Ureter (tissue), 1 donor: ENCODE measurements at places on chromosomes 11 and 22. TPM values are rescaled to one million over a fixed set of nuclear protein-coding genes. Genes with fewer than 3 reads are reported as not detected.

Gene DGAT2
- total RNA-seq: 24.0 TPM

Gene CYB5R2
- 28.4 TPM for total RNA-seq

Gene PKDREJ
- total RNA-seq: 0.13 TPM

- DNase-seq: no peak
These were observed 21.5 kb downstream of the ETS1 start for GRCh38 chr11:128565881-128566280.

DNA sequence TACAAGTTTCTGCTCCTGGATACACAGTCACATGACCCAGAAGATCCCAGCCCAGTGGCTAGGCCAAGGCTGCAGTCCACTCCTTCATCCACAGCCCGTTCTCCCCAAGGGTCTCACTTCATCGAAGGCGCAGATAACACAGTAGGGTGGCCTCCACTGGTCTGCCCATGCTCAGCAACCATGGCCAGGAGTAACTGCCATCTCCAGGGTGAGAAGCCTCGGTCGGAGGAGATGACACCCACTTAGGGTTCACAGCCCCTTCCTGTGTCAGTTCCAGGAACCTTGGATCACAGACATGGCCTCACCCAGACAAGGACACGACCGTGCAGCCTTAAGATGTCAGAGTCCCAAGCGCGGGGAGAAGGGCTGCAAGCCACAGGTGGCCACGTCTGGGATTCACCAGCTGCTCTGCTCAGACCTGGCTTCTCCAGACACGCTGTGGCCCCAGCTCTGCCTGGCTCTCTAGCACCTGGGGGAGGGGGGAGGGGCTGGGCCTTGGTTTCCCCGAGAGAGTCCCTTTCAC is 2.6 kb downstream of the BET1L start:
- no peak for DNase-seq

GRCh38 chr11:114136686-114137640 is 77.5 kb downstream of the ZBTB16 start:
- DNase-seq: no peak

DNA sequence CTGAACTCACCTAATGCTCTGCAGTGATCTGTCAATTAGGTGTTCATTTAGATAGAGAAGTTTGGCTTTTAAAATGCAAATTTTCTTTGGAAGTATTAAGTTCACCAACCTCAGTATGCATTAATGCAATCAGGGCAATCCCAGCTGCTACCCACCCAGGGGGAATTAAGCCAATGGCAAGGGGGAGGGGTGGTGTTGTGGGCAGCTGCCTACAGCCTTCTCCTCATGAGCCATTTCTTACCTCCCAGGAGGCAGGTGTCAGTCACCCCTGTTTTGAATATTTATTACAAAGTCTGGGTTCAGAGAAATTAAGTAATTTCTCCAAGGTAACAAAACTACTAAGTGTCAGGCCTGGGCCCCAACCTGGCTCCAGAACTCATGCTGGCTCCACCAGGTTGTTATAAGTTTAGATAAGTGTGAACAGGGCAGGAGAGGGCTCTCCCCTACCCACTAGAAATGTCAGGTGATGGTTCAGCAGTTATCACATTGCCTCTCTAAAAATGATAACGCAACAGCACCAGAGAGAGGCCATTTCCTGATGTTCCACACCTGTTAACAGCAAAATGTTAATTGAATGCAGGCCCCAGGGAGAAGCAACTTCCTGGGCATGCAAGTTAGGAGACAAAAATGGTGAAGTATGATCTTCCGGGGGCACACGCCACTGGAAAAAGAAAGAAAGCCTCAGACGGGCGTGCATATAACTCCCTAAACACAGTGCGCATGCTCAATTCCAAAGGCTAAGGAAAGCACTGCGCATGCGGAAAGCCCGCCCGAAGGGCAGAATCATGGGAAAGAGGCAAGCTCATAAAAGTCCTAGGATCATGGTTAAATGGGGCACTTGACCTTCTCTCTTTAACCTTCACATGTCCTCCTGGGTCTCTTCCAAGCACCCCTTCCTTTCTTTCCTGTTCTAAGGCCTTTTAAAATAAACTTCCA is 35.4 kb upstream of the GNAZ start:
- DNase-seq: no peak

GRCh38 chr22:40334899-40335298 is 11.4 kb upstream of the ADSL start:
- no peak for DNase-seq

DNA sequence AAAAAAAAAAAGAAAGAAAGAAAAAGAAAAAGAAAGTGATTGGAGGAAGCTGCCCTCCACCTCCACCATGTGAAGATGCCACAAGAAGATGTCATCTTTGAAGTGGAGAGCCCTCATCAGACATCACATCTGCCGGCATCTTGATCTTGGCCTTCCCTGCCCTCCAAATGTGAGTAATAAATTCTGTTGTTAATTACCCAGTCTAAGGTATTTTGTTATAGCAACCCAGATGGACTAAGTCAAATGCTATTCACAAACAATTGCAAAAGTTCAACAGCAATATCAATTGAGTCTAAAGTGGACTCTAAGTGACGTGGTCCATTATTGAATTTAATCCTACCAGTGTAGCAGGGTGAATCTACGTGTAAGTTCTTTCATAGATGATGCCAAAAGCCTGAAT is 55.9 kb upstream of the NUP160 start:
- no peak for DNase-seq

- DNase-seq: peak; percentile 90
These were observed at the start of gene EXT2 for GRCh38 chr11:44095506-44096359. Gene EXT2, plus strand, starts transcription at chr11:44095678. Its CDS starts 12,035 bp downstream, at chr11:44107713.

GRCh38 chr11:131858505-131858904 is 488.1 kb downstream of the NTM start:
- no peak for DNase-seq

GRCh38 chr11:46308631-46309419 is 31.4 kb downstream of the CREB3L1 start:
- peak; percentile 77 for DNase-seq
